Central memory CD8-positive, alpha-beta T cell (primary cell): ENCODE measurements at places on chromosomes 16 and 17.

GRCh38 chr17:50209472-50210239 is 8.2 kb upstream of the COL1A1 start:
- no peak for DNase-seq

DNA sequence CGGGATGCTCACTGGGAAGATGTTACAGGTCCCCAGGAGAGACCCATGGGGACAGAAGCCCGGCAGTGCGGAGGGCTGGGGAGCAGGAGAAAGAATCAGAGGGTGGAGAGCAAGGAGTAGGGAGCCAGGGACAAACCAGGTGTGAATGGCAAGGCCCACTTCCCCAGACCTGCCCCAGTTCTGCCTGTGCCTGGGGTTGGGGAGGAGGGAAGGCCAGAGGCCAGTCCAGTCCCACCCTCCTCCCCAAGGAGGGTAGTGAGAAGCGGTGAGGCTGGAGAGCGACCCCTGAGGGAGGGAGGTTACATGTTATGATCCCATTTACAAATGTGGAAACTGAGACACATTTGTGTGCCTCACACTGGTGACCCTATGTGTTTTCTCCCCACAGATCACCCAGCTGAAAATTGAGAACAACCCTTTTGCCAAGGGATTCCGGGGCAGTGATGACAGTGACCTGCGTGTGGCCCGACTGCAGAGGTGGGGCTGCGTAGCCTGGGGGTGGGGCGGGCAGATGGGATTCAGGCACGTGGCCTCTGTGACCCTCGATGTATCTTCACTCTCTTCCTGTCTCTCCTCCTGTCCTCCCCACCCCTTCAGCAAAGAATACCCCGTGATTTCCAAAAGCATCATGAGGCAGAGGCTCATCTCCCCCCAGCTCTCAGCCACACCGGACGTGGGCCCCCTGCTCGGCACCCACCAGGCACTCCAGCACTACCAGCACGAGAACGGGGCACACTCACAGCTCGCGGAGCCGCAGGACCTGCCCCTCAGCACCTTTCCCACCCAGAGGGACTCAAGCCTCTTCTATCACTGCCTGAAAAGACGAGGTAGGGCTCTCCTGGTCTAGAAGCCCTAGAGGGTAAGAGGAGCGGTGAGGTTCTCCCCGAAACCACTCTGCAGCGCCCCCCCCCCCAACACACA is 27.5 kb downstream of the TBX4 start:
- DNase-seq = no peak

- DNase-seq = no peak
Observed at GRCh38 chr16:77960766-77961165, 61.6 kb upstream of the CLEC3A start.

- no peak for DNase-seq
Observed at GRCh38 chr16:65372171-65372570, 250.3 kb upstream of the CDH11 start.

DNA sequence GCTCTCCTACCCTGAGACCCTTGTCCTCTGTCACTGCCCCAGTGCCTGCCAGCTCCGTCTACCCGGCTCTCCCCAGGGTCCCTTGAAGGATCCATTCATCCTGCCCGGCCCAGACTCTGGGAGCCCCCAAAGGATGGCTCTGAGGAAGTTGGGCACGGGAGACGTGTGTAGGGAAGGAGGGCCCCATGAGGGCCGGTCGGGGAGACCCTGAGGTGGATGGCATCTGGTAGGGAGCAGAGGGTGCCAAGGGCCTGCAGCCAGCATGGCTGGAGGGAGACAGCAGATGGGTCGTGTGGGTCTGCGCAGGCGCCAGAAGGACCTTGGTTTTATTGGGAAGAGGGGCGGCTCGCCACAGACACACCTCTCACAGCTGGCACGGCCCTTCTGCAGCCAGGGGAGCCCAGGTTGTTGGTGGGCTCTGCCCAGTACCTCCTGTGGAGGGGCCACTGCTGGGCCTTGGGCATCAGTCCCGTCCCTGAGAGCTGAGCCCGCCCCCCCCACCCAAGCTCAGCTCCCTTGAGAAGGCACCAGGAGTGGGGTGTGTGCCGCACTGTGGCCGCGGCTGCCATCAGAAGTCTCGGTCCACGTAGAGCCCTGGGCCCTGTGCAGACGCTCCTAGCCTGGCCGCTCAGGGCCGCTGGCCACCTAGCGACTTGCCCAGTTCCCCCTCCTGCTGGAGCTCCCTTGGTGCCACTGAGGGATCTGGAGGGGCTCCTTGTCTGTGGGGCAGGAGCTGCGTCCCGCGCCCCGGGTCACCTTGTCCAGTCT is 16.0 kb downstream of the KCTD5 start:
- DNase-seq = no peak

- no peak for DNase-seq
Observed at GRCh38 chr16:65301029-65301428, 179.2 kb upstream of the CDH11 start.

DNA sequence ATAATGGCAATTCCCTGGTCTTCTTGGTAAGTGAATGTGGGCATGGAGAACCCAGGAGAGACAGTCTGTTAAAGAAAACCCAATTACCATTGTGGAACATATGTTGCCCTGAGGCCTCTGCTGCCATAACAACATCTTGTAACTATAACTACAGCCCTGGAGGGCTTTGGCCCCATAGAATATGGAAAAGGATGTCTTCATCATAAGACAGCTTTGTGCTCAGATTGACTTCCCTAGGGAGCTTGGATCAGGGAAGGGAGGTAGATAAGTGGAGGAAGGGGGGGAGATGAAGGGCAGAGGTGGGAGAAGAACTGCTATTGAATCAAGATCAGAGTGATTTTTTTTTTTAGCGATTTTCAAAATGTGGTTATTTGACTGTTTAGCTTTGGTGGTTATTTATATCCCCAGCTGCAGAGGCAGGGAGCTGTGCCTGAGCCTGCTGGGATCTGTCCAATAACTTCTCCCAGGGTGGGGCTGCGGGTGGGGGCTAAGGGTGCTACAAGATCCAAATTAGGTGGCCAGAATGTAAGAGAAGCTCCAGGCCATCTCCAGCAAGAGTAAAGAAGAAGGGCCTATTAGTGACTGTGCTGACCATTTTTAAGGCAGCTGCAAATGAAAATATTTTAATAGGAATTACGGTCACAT is 5.3 kb upstream of the KAT7 start:
- DNase-seq = no peak

GRCh38 chr16:79006765-79007164 is 593.8 kb downstream of the MAF start:
- no peak for DNase-seq

DNA sequence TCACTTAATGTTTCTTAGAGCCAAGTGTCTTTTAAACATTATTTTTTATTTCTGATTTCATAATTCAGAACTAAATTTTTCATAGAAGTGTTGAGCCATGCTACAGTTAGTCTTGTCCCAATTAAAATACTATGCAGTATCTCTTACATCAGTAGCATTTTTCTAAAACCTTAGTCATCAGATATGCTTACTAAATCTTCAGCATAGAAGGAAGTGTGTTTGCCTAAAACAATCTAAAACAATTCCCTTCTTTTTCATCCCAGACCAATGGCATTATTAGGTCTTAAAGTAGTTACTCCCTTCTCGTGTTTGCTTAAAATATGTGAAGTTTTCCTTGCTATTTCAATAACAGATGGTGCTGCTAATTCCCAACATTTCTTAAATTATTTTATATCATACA is 13.6 kb upstream of the BCAS3 start:
- no peak for DNase-seq

DNA sequence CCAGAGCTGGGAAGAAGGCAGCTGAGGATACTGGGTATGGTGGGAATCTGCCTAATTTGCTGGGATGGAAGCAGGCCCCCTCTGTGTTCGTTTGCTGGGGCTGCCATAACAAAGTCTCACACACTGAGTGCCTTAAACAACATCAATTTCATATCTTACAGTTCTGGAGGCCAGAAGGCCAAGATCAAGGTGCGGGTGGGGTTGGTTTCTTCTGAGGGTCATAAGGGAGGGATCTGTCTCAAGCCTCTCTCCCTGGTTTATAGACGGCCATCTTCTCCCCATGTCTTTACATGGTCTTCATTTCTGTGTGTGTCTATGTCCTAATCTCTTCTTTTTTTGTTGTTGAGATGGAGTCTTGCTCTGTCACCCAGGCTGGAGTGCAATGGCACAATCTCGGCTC is 35.8 kb downstream of the GDE1 start:
- no peak for DNase-seq

GRCh38 chr16:48408688-48409087 is 23.5 kb upstream of the SIAH1 start:
- DNase-seq = no peak

DNA sequence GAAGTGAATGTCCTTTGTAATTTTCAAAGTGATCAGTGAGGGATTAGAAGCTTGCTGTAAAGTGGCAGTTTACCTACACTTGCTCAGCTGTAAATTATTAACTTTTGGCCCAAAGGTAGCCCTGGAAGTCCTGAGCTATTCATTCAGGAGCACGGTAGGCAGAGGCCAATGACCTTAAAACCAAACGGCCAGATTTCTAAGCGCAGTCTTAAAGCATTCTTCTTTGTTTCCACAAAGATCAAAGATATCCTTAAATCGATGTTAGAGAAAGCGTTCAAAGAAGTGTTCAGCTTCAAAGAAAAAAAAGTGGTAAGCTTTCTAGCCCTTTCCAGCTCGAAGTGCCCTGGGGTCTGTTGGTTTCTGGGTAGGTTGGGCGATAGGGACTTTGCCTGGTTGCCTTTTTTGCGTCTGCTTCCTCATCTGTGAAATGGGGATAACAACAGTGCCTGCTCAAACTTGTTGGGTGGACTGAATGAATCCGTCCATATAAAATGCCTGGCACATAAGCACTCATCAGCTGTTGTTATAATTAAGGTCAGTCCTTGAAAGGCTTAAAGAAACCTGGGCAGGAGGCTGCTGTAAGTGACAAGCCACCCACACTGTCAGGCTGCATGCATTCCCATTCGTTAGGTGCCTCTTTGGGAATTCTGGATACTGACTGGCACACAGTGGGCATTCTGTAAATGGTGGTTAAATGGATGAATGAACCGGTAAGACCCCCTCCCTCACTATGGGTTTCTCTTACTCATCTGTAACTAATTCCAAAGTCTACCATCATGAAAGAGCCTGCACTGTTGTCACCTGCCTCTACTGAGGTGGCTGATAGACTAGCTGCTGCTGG is 113.2 kb downstream of the PRKCA start:
- DNase-seq = no peak

DNA sequence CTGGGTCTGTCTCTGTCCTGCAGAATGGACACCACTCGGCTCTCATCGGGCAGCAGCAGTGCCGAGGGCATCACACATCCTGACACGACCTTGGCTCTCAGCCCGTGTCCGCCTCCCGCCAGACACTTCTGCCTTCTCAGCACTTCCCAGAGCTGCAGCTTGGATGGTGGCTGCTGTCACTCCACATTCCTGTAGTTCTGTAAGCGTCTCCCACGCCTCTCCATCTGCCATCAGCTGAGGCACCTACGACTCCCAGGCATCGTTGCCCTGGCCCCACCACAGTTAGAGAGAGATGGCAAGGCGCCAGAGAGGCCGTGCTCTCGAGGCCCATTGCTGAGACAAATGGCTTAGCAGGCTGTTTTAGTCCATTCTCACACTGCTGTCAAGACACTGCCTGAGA is 195.9 kb upstream of the CHMP6 start:
- DNase-seq = no peak

DNA sequence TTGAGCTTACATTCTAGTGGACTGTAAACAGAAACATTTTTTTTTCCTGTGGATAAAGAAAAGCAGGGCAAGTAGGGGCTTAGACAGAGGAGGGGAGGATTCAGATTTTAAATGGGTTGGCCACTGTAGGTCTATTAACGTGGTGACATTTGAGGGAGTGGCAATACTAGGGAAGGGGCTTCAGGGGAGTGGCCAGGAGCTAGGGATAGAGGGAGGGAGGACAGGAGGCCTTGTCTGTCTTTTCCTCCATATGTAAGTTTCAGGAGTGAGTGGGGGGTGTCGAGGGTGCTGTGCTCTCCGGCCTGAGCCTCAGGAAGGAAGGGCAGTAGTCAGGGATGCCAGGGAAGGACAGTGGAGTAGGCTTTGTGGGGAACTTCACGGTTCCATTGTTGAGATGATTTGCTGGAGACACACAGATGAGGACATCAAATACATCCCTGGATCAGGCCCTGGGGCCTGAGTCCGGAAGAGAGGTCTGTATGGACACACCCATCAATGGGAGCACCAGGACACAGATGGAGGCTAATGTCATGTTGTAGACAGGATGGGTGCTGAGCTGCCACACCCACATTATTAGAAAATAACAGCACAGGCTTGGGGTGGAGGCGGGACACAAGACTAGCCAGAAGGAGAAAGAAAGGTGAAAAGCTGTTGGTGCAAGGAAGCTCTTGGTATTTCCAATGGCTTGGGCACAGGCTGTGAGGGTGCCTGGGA is 6.5 kb upstream of the HBM start:
- DNase-seq = no peak
